NCI-H2171 treated with DMSO at 0.1 percent for 48 hours (cell line): ENCODE measurements at places on chromosomes 6 and 20.
A peak's percentile ranks its signal among the peaks of the same experiment; 100 is the strongest.

- DNase-seq = no peak
Measured at GRCh38 chr6:134240665-134241431, 77.1 kb downstream of the SGK1 start.

DNA sequence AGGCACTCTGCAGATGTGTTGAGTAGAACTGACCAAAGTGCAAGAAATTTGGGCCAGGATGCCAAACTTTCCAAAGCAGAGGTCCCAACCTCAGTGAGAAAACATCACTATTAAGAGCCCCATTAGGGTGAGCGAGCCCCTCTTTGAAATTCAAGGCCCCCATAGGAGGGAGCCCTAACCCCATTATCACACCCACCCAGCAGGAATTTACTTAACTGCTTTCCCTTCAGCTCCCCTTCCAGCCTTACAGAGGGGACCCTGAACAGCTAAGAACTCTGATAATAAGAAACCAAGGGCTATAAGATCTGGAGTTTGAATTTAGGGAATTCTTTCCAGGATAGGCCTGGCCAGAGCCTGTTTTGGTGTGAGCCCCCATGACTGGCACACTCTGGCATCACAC lies 130.6 kb downstream of the NFATC2 start:
- DNase-seq = no peak

DNA sequence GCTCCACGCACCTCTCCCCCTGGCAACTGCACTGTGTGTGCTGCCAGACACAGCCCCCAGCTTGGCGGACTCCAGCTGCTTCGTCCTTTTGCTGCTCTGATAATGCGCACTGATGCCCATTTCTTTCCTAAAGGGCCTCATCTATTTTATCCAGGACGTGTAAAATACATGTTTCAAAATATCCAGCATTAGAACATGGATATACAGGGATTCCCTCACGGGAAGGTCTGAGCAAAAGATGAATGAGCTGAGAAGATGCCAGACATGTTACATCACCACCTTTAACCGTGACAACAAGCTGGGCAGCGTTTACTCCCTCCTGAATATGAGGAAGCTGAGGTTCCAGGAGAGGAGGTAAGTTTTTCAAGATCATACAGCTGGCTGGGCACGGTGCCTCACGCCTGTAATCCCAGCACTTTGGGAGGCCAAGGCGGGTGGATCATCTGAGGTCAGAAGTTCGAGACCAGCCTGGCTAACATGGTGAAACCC lies 32.8 kb downstream of the TNXB start:
- DNase-seq = no peak

GRCh38 chr20:50313522-50313820 lies 122.8 kb downstream of the CEBPB start:
- DNase-seq = no peak

DNA sequence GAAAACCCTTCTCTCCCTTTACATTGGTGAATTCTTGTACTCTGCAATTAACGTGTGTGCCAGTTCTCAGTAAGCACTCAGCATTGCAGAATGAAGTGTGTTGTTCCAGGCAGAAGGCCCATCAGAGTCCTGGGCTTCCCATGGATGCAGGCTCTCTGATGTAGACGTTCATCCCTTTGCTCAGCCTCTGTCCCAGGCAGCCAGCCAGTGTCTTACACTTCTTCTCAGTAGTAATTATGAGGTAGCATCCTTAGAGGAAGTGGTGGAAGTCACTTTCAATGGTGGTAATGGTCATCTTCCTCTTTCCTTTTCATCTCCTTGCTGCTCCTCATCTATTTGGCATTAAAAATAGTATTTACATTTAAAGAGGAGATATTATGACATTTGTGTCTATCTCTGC lies 66.7 kb upstream of the FYN start:
- DNase-seq = no peak

- no peak for DNase-seq
Measured at GRCh38 chr6:170205534-170206316, 85.2 kb downstream of the DLL1 start.

- DNase-seq = no peak
Measured at GRCh38 chr6:28408076-28408802, 8.7 kb upstream of the ZSCAN12 start.

- peak; percentile 91 for DNase-seq
Measured at GRCh38 chr6:79421707-79422484, 115.3 kb downstream of the LCA5 start.

DNA sequence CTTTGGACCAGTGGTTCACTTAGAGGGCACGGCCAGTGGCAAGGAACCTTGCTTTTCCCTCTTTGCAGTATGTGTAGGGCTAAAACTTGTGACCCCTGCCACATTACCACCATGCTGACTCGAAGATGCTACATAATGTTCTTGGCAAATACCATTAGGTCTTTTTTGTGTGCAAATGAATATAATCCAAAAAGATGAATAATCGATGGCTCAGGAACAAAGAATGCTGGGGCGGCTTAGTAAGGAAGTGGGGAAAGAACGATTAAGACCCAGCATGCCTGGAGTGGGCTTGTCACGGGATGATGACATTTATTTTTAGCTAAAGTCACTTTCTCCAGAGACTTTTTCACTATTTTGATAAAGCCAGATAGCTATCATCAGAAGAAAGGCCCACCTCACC lies 23.1 kb downstream of the CMTR1 start:
- no peak for DNase-seq

- peak; percentile 25 for DNase-seq
Measured at GRCh38 chr6:136607932-136608772, 57.9 kb upstream of the MAP7 start.

GRCh38 chr6:19731282-19731681 lies 105.9 kb upstream of the ID4 start:
- no peak for DNase-seq

DNA sequence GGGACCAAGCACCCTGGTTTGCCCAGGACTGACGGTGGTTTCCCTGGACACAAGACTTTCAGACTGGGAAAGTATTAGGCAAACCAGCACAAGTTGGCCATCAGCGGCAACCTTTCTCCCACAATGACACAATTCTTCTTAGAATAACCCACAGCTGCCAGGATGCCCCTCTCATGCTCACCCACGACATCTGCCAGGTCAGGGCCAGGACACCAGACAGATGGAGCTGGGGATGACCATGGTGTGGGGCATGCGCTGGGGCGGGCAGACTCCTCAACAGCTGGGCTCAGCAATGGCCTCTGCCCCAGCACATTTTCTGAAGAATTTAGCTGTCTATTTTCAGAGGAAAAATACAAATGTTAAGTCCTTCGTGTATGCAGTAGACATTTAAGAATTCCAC lies 226.4 kb downstream of the FNDC1 start:
- DNase-seq = no peak

GRCh38 chr6:136063096-136063495 lies 187.0 kb downstream of the MTFR2 start:
- no peak for DNase-seq

GRCh38 chr6:149723771-149724417 lies 6.0 kb upstream of the LATS1 start:
- DNase-seq = peak; percentile 23

DNA sequence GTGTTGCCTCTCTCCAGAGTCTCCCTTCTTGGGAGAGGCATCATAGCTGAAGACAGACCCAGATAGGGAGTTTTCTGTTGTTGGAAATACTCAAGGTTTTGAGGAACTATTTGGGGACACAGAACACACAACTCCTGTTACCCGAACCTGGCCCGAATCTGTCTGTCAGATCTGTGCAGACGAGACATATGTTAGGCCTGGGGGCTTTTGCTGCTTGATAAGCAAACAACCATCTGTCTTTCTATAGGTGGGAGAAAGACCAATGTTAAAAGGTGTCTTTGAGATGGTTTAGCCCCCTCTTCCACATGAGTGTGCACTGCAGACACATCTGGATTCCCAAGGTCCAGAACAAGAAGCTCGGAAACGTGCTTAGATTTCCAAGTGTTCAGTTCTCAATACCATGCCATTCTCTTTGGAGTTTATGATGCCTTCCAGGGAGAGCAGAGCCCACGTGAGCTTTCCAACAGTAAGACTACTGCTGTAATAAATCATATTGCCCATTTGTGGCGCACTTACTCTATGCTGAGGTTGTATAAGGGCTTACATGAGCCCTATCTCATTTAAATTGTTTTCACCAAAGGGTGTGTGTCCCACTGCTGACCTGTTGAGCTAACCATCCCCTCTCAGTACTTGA lies 3.8 kb upstream of the STX16 start:
- peak; percentile 9 for DNase-seq
